ENCODE measurements at places on chromosomes 13 and 19.

DNA sequence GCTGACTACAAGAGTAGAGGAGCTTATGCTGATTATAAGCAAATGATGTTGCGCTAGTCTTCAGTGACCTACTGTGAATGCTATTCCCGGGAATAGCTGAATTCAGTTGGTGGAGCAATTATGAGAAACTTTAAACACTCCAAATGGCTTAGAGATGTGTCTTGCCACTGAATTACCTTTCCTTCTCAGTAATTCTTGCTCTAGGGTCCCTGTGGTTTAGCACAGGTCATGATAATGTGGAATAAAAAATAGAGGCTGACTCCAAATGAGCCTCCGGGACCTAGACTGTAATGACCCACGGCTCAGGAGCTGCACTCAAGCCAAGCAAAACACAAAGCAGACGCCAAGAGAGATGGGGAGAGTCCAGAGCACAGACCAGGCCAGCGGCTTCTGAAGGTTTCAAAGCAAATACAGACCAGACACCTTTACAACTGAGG is 124.7 kb downstream of the RGCC start:
- no peak for DNase-seq

DNA sequence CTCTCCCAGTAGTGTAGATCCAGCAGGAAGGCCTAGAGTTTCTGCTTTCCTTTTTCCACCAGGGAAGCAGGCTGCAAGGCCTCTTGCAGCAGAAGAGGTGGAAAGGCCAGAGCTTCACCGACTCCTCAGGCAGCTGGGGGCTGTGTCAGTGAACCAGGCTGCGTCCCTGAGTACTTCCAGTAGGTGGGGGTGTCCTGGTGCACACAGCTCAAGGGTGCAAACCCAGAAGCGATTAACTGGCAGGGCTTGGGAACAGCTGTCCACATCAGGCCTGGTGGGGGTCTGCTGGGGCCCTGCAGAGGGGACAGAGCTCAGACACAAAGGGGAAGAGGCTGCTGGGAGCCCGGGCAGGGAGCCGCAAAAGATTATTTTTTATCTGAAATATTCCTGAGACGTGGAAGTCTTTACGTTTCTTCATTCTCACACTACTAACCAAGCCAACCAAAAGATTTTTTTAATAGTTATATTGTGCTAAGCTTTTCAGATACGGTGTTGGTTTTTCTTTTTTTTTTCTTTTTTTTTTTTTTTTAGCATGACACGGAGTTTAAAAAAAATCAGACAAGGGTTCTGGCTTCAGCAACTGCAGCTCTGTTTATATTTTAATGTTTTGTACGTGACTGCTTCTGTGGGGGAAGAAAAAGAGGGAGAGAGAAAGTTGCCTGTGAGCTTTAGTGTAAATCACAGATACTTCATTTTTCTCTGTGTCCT is 11.0 kb downstream of the TSHZ3 start:
- DNase-seq: no peak

- no peak for DNase-seq
Measured at GRCh38 chr19:7395360-7396066, 46.8 kb downstream of the ARHGEF18 start.

DNA sequence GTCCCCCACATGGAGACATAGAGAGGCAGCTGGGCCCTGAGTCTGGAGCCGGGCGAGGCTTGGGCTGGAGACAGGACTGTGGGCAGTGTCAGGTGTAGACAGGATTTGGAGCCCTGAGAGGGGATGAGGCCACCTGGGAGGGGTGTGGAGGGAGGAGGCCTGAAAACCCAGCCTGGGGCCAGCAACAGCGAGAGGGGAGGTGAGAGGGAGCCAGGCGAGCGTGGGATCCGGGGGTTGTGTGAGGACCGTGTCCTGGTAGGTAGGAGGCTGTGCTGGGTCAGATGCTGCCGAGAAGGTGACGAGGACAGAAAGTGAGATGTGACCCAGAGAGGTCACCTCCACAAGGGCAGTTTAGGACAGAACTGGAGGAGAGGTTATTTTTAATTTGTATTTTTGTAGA is 7.4 kb downstream of the MPND start:
- no peak for DNase-seq

GRCh38 chr19:19203012-19203856 is at the start of gene NR2C2AP:
Gene NR2C2AP, minus strand, starts transcription at chr19:19203414. Its CDS starts 354 bp downstream, at chr19:19203060.
- DNase-seq: peak; percentile 67

DNA sequence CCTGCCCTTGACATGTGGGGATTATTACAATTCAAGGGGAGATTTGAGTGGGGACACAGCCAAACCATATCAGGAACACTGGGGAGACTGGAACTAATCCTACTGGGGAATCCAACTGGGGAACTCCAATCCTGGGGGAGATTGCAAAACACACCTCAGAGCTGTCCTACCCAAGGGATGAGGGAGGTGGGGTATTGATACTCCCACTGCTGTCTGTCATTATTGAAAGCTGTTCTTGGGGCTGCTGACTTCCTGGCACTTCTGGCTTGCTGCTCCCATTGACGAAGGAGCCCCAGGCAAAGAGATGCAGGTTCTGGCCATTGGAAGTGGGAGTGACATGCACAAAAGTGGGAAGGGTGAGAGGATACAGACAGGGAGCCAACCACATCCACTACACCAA is 24.7 kb upstream of the POP4 start:
- DNase-seq: no peak

DNA sequence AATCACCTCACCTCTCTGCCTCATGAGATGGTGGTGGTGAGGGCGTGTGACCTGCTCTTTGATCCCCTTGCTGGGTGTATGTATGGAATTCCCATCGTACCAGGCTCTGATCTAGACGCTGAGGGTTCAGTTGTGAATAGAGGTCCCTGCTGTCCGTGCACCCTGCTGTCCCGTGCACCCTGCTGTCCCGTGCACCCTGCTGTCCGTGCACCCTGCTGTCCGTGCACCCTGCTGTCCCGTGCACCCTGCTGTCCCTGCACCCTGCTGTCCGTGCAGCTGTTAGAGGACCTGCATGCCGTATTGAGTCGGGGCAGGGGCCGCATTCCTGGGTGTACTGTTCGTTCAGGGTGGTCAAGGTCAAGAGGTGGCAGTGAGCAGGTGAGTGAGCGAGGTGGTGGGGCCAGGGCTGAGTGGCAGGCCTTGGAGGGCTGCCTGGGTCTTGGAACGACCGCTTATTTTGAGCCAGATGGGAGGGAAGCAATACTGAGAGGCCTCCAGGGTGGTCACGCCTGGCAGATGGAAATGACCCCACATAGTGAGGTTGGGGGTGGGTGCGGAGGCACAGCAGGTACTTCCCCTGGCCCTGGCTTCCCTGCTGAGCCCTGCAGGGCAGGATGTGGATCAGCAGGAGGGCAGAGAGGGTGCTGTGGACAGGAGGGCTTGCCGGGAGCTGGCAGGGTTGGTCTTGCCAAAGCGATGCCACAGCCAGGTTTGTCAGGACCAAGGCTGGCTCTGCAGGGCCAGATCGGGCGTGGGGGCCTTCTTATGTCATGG is 4.6 kb upstream of the EPN1 start:
- no peak for DNase-seq

GRCh38 chr19:11204943-11205349 is 7.6 kb upstream of the KANK2 start:
- DNase-seq: no peak

- no peak for DNase-seq
Measured at GRCh38 chr19:17060802-17061201, 14.4 kb downstream of the HAUS8 start.

- DNase-seq: no peak
Measured at GRCh38 chr13:92900446-92900845, 326.2 kb upstream of the GPC6 start.

- no peak for DNase-seq
Measured at GRCh38 chr13:112838842-112839117, 130.2 kb upstream of the MCF2L start.

GRCh38 chr19:55149078-55150003 is at the start of gene TNNT1:
Gene TNNT1, minus strand, starts transcription at chr19:55149206. Its CDS starts 2,049 bp downstream, at chr19:55147157.
- DNase-seq: no peak

Measured in GM04504 (cell line).